ENCODE measurements at places on chromosomes 3 and 15.
A peak's percentile ranks its signal among the peaks of the same experiment; 100 is the strongest.

DNA sequence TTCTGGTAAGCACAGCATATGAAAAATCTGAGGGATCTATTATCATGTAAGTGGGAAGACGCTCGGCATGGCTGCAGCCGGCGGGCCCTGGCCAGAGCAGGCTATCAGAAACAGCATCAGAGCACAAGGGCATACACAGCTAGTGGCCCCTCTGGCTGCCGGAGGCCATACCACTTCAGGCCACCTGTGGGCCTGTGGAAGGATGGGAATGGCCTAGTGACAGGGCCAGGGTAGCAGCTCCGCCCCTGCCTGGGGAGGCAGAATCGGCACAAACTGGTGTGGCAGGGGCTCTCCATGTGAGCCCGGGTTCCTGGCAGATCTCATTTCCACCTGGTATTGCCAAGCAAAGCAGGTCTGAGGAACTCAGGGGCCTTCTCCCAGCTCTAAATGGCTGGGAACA lies 46.4 kb downstream of the SH3BP5 start:
- DNase-seq = no peak

DNA sequence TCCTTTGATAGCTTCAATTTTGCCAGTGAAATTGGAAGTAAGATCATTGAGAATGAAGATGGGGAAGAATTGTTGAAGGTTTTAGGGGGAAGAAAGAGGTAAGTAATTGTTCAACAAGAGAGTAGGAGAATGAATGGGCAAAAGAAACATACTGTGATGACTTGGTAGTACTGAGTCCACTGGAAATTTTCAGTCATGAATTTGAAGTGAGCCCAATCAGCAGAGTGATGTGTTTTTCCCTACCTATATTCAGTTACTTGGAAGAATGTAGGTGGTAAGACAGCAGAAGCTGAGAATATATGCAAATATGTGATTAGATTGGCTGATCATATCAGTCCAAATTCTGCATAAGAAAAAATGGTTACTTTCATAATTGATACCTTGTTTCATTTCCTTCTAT lies 569.6 kb downstream of the AGBL1 start:
- DNase-seq = no peak

GRCh38 chr15:98823012-98823458 lies 174.7 kb downstream of the IGF1R start:
- peak; percentile 26 for DNase-seq

- peak; percentile 14 for DNase-seq
Observed at GRCh38 chr15:52186651-52187486, 4.3 kb downstream of the GNB5 start.

DNA sequence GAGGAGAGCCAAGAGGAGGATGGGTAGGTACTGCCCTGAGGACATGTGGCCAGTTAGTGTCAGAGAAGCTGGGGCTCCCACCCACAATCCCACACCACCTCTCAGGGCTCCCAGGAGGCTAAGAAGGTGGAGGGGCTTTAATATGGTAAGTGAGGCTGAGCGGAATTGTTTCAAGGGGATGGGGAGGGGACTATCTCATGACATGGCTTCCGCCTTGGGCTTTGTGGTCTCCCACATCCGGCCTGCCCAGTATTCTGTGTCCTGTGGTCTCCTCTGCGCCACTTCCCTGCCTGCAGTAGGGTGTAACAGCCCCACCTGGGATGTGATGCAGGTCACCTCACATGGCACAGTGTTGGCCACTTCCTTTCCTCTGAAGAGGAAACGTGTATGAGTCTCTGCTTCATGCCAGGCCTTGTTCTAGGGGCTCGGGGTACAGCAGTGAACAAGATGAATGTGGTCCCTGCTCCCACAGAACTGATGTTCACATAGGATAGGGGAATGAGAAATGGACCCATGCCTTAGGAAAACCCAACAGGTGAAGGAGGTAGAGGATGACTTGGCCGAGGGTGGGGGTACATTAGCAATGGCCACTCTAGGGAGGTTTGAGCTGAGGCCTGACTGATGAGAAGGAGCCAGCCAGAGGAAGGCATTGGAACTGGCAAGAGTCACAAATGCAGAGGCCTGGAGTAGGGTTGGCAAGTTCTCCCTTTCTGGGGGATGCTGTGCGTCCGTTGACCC lies 3.2 kb downstream of the NEIL1 start:
- no peak for DNase-seq

GRCh38 chr3:42230860-42231259 lies 35.1 kb downstream of the CCK start:
- DNase-seq = no peak

DNA sequence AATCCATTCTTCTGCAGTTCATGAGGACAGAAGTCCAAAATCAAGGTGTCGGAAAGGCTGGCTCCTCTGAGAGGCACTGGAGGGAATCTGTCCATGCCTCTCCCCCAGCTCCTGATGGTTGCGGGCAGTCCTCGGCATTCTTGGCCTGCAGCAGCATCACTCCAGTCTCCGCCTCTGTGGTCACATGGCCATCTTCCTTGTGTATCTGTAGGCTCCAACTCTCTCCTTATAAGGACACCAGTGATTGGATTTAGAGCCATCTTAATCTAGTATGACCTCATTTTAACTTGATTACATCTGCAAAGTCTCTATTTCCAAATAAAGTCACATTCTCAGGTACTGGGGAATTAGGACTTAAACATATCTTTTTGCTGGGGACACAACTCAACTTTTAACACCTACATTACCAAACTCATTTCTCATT lies 56.0 kb upstream of the FLNB start:
- DNase-seq = peak; percentile 37

GRCh38 chr15:98875309-98875708 lies 132.3 kb downstream of the PGPEP1L start:
- no peak for DNase-seq

DNA sequence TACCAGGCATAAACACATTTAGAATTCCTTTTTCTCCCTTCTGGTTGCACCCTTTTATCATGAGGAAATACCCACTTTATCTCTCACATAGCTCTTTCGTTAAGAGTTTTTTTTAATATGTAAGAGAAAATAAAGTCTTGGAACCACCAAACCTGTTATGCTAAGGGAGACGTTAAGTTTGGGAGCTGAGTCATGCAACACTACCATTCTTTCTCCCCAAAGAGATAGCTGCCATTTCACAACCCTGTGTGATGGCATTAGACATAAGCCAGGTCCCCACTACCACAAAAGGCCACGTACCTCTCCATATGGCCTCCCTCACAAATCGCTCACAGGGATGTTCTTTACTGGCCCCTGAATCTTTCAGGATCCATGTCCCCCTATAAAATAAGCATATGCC lies 7.6 kb upstream of the NIPA1 start:
- no peak for DNase-seq

GRCh38 chr3:49465270-49466034 lies 4.6 kb upstream of the DAG1 start:
- no peak for DNase-seq

DNA sequence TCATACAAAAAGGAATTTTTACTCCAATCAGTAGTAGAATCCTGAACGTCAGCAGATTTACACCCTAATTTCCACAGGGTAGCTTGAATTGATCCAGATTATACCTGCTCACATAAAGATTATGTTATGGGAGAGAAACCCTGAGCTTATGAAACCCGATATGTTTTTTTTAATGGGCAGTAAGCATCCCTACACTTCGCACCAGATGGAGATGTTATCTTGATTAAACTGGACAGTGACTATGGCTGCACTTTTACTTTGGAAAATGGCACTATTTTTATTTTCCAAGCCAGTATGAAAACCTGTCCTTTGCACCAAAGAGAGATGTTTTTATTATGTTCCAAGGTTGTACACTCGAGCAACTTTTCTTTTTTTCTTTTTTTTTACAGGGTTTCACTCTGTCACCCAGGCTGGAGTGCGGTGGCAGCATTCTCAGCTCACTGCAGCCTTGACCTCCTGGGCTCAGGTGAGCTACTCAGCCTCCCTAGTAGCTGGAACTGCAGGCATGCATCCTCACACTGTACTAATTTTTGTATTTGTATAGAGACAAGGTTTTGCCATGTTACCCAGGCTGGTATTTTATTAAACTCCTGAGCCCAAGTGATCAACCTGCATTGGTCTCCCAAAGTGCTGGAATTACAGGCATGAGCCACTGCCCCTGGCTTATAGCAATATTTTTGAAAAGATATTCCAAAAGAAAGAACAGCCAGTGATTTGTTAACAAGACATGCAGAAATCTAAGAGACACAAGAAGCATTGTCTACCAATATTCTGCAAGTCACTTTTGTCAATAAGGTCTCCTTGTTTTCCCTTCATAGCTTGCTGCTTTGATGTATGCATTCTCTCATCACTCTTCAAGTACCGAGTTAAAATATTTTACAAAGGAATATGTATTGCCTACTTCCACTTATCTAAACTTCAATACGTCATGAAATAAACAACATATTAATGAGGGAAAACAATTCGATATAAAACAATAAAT lies 1412.6 kb downstream of the ZPLD1 start:
- no peak for DNase-seq

GRCh38 chr15:86028961-86029360 lies 50.7 kb upstream of the AGBL1 start:
- DNase-seq = peak; percentile 90

GRCh38 chr3:487614-488013 lies 291.1 kb downstream of the CHL1 start:
- no peak for DNase-seq

GRCh38 chr3:196569003-196569516 lies 600 bp downstream of the FBXO45 start:
- peak; percentile 44 for DNase-seq

DNA sequence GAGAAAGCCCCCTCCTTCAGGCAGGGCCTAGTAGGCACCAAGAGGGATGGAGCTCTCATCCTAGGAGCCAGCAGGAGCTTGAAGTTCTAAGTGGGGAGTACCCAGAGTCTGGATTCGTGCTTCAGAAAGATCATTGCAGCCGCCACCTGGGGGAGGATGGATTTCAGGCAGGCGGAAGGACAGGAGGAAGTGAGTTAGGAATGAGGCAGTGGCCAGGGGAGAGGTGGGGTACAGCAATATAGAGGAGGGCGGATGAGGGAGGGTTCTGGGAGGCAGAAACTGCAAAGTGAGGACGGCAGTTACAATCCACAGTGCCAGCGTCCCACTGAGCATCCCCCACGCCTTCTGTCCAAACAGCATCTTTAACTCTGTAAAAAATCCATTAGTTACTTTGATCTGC lies 65.2 kb upstream of the LINGO1 start:
- DNase-seq = no peak

DNA sequence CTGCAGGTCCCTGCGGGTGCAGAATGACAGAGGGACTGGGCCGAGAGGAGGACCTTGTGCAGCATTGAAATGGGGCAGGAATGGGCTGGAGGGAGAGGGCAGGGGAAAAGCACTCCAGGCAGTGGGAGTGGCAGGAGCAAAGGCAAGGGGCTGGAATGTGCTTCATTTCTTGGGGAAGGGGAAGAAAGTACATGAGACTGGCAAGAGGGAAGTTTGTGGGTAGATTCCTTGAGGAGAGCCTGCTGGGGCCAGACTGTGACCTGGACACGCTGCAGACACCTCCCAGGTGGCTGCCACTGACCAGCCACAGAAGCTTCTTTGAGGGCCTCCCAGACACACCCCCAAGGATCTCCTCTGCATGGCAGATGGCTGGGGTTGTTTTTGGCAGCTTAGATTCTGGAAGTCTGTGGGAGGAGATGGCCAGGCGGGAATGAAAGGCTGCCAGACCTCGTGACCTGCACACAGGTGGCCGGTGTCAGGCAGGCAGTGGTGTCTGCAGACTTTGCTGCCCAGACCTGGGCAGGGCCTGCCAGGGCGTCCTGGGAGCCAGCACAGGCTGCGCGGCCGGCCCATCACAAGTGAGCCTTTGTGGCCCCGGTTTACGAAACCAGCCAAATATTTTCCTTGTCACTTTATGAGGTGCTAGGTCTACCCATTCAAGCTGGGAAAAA lies 53.1 kb downstream of the SPSB4 start:
- no peak for DNase-seq

GRCh38 chr3:73652896-73653295 lies 28.2 kb upstream of the PDZRN3 start:
- no peak for DNase-seq
